Fibroblast of villous mesenchyme (primary cell): ENCODE measurements at places on chromosomes 2 and 18. TPM values are rescaled to one million over a fixed set of nuclear protein-coding genes. Genes with fewer than 3 reads are reported as not detected.

TRPM8 gene
- total RNA-seq = not detected in 2 replicates

GREB1 gene
- total RNA-seq = under 0.01 TPM in 2 replicates

AGBL5 gene
- 27.7 and 35.0 TPM in 2 replicates for total RNA-seq

OTOS gene
- total RNA-seq = not detected in 2 replicates

FAM161A gene
- total RNA-seq = 1.9 and 2.2 TPM in 2 replicates

CROCC2 gene
- not detected in 2 replicates for total RNA-seq

CNRIP1 gene
- total RNA-seq = 24.6 and 25.1 TPM in 2 replicates

KCNK3 gene
- under 0.01 TPM in 2 replicates for total RNA-seq

SP9 gene
- total RNA-seq = under 0.01 and 0.43 TPM in 2 replicates

MDH1 gene
- 164 and 189 TPM in 2 replicates for total RNA-seq

BMP10 gene
- total RNA-seq = not detected in 2 replicates

GPR39 gene
- total RNA-seq = 3.2 and 5.6 TPM in 2 replicates

DNA sequence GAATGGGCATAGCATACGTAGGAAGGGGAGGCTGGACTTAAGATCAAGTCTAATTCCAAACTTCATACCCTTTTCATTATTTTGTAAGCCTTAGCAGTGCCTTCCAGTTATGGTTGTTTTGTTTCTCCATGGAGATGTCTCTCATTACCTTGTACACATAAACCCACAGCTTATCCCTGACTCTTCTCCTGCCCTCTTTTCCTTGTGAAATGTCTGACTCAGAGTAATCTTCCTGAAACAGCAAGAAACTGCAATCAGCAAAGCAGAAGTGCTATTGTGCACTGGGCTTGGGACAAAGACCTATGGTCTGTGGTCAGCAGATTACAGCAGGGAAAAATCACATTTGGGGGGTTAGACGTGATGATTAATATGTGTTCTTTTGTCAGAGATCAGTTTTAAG is 176.7 kb downstream of the IKZF2 start:
- peak; percentile 69 for DNase-seq

- DNase-seq = peak; percentile 78
Observed at GRCh38 chr2:39511605-39512433, 74.7 kb upstream of the MAP4K3 start.

- no peak for DNase-seq
Observed at GRCh38 chr2:239498576-239498975, 97.8 kb upstream of the HDAC4 start.

DNA sequence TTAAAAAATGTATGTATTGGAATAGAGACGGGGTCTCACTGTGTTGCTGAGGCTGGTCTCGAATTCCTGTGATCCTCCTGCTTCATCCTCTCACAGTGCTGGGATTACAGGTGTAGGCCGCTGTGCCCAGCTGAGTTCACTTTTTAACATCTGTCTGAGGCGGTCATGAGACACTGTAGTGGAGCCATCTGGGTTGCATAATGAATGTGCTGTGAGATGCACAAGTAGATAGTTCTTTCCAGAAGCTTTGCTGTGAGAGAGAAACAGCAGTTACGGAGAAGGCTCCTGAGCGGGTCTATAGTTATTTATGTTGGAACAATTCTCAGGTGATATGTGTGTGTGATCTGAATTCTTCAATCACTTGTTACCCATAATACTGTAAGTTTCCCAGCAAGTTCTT is 3.1 kb downstream of the RMC1 start:
- no peak for DNase-seq

DNA sequence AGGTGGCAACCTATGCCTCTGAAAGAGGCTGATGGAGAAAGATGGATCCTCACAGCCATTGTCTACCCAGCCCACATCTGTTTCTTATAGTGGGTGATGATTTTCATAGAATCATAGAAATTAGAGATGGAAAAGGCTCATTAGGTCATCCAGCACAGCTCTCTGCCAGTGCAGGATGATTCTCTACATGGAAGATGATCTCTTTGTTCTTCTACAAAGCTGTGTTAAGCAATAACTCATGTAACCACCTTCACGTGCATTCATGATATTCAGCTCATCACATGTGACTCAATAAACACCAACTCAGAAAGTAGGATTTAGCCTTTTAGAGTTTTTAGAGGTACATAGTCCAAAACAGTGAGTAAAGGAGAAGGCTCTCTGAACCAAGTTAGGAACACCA is 539.4 kb upstream of the ID2 start:
- no peak for DNase-seq

DNA sequence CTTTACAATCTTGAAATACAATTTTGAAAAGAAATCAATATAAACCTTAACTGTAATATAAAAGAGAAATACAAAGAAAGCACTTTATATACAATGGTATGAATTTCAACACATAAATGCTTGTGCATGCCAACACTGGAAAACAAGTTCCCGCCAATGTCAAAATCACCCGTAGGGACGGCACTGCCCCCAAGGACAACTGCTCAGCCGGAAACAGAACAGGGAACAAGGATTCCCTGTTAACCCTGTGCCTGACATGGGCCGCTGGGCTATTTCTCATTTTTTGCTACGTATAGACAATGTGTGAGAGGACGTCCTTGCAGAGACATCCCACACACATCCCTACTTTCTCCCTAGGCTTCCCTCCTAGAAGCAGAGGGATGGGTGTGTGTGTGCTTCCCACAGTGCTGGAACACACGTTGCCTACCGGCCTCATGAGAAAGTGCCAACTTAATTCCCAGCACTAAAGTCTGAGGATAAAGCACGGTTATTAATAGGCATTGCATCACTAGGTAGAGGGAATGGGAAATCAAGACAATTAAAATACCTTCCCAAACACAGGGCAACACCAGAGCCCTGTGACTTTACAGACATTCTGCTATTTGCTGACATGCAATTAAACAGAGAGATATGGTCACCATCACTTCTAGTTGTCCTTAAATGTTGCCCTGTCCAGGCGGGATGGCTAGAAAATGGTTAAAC is 14.4 kb downstream of the AFG3L2 start:
- DNase-seq = no peak

DNA sequence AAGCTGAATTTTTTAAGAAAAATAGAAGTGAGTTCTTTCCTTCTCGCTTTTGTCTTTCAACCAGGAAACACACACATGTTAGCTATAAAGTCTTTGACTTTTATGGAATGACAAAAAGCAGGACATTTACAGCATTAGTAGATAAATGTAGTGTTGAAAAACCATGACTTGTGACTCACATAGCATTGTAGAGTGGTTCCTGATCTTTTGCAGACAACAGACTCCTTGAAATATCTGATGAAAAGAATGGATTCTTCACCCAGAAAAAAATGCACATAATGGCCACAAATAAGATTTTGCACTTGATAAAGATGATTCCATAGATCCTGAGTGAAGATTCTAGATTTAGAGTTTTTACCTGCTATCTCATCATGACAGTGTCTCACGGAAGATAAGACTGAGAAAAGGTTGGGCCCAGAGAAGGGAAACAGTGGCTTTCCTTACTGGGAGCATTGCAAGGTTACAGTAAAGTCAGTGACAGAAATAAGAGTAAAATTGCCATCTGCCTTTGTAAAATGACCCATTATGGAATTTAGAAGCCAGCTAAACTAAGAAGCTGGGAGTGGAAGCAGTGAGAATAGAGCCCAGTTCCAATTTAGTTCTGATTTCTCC is 14.0 kb downstream of the SMARCAL1 start:
- peak; percentile 90 for DNase-seq

- DNase-seq = peak; percentile 65
Observed at GRCh38 chr2:68420254-68420910, 46.7 kb downstream of the FBXO48 start.

- no peak for DNase-seq
Observed at GRCh38 chr2:41717839-41718238, 330.0 kb upstream of the PKDCC start.

DNA sequence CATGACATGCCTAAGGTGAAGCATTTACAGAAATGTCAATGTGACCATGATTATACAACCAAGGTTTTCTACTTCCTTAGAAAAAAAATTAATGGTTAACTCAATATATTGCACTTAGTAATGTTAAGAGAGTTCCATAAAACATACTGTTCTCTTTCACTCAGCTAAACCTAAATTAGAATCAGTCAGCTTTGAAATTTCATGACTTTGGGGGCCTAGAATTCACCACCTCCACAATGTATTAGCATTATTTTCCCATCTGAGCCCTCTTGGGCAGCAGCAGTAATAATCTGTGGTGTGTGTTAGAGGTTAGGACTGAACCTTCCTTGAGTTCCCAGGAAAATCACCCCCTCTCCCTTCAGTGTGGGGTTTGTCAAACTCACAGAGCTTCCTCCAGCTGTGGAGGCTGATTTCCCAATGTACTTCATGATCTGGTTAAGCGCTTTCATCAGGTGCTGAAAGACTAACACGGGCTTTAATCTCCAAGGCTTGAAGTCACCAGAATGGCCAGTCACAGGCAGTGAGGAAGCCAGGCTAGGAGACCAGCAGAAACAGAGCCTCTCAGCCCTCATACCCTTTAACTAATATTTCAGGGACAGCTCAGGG is 7.1 kb upstream of the UPP2 start:
- DNase-seq = no peak

- DNase-seq = peak; percentile 78
Observed at GRCh38 chr2:200812122-200813022, 662 bp downstream of the BZW1 start.

DNA sequence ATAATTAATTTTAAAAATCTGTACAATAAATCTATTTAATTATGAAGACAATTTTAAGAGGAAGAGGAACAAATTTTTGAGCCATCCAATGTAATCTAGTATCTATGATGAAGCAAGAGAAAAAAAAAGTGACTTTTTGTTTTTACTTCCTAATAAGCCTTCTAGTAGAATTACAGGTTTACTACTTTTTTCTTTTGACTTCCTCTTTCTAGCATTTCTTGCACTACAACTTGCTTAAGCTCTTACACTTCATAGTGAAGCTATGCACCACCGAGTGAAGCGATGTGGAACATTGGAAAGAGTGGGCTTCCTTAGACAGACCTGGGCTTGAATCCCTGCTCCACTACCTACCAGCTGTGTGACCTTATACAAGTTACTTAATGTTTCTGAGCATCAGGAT is 2.1 kb downstream of the SERPINB2 start:
- no peak for DNase-seq

DNA sequence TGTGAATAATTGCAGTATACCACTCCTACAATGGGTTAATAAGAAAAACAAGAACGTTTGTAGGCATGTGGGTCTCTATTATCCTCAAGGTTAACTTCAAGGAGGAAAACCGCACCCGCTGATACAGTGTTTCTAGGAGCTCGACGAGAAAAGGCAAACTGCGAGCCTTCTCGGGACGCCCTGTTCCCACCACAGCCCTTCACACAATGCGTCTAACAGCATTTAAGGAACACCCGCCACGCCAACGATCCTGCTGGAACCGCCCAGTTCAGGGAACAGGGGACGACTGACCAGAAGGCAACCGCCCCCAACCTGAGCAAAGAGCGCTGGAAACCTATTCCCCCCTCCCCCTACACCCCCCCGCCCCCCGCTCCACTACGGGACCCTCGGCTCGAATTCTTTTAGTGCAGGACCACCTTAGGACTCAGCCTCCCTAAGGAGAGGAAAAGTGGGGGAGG is 710 bp upstream of the TMSB10 start:
- peak; percentile 72 for DNase-seq

- DNase-seq = no peak
Observed at GRCh38 chr2:104420953-104421352, 433.0 kb upstream of the POU3F3 start.

- no peak for DNase-seq
Observed at GRCh38 chr18:23138471-23138870, 3.2 kb downstream of the CABLES1 start.

DNA sequence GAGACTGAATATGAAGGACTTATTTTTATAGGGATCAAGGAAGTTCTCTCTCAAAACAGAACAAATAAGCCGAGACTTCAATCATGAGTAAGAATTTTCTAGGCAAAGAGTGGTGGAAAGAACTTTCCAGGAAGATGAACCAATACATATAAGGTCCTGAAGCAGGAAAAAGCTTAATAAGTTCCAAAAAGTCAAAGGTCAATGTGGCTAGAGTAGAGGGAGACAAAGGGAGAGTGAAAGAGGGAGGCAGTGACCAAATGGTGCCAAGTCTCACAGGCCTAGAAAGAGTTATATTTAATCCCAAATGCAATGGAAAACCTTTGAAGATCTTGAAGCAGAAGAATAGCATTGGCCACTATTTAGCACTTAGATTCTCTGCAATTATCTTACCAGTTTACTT is 56.0 kb downstream of the PDE11A start:
- DNase-seq = no peak
